ENCODE measurements at places on chromosomes 1 and 21. TPM values are rescaled to one million over a fixed set of nuclear protein-coding genes. Genes with fewer than 3 reads are reported as not detected.

DNA sequence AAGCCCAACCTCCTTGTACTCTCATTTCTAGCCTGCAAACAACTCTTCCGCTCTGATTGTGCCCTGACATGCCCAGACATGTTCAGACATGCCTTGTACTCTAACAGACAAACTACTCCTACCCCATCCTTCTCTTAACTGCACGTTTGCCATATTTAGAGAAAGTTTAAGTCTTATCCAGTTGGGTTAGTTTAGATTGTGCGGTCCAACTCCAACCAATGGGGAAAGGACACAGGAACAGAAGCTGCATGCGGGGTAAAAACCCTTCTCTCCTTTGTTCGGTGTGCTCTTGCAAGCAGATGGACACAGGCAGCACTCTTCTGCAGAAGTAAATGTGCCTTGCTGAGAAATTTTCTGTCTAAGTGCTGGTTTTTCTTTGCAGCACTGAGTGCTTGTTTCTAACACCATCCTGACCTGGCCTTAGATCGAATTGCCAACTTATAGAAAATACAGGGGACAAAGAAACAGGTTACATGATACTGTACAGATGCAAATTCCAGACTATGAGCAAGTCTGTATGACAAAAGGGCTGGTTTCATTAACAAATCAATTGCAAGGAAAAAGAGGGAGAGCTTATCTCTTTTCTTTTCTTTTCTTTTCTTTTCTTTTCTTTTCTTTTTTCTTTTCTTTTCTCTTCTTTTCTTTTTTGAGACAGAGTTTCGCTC is 35.8 kb upstream of the IFNGR2 start:
- DNase-seq: no peak
- no peaks in the 10 kb centered on the region for H3K36me3 ChIP-seq
- H3K27me3 ChIP-seq: no peaks in the 10 kb centered on the region
- no peaks in the 10 kb centered on the region for H3K4me1 ChIP-seq

DNA sequence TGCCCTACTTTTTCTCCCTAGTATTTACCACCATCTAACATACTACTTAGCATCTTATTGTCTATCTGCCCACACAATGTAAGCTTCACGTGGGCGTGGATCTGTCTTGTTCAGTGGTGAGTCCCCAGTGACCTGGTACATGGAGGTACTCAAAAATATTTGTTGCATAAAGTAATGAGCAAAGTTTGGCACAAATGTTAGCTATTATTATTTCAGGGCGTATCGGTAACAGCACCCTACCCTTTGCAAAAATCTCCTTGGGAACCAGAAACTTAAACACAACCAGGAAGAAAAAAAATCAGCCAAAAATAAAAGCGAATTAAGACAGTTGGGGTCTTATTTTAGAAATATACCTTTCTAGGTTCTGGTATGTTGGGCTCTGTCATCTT is 454 bp upstream of the NENF start:
- no peaks in the 10 kb centered on the region for H3K27me3 ChIP-seq
- no peaks in the 10 kb centered on the region for H3K36me3 ChIP-seq
- peak overlapping the region; percentile 69 for H3K4me3 ChIP-seq
- peak; percentile 48 for DNase-seq
- H3K4me1 ChIP-seq: peaks cover 18% of the 10 kb centered on the region

- peaks cover 17% of the 10 kb centered on the region for H3K4me1 ChIP-seq
- no peak overlapping the region for H3K4me3 ChIP-seq
- DNase-seq: peak; percentile 76
- no peak overlapping the region for H3K27ac ChIP-seq
- no peaks in the 10 kb centered on the region for H3K27me3 ChIP-seq
These were observed 5.3 kb downstream of the EDN2 start for GRCh38 chr1:41479000-41479807.

GRCh38 chr21:44822484-44823178 is 4.8 kb upstream of the SUMO3 start:
- peaks cover 7% of the 10 kb centered on the region for H3K4me1 ChIP-seq
- H3K27ac ChIP-seq: no peak overlapping the region
- H3K36me3 ChIP-seq: no peaks in the 10 kb centered on the region
- no peak for DNase-seq
- no peaks in the 10 kb centered on the region for H3K27me3 ChIP-seq

- H3K27me3 ChIP-seq: no peaks in the 10 kb centered on the region
- no peak overlapping the region for H3K4me3 ChIP-seq
- no peaks in the 10 kb centered on the region for H3K4me1 ChIP-seq
- H3K27ac ChIP-seq: no peak overlapping the region
- H3K36me3 ChIP-seq: no peaks in the 10 kb centered on the region
- DNase-seq: no peak
These were observed 512.1 kb downstream of the LMO4 start for GRCh38 chr1:87840767-87841166.

- no peak for DNase-seq
- H3K4me1 ChIP-seq: no peaks in the 10 kb centered on the region
- H3K27me3 ChIP-seq: no peaks in the 10 kb centered on the region
- H3K4me3 ChIP-seq: no peak overlapping the region
- no peak overlapping the region for H3K27ac ChIP-seq
These were observed 243.1 kb downstream of the FOXD2 start for GRCh38 chr1:47680815-47681475.

DNA sequence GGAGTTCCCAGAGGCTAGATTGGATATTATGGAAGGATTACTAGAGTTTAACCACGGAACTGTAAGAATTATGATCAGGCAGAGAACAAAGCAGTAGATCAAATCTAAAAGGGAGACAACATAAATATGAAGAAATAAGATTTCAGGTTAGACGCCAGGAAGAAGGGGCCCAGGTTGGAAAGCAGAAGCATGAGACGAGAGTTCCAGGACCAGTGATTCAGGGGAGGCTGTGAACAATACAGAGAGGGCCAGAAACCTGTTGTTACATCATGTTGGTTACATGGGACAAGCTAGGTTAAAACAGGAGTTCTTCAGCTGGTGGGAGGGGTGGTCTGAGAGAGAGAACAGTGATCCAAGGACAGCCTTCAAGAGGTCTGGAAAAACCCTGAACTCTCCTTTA is 128.4 kb upstream of the MROH9 start:
- H3K4me1 ChIP-seq: peaks cover 28% of the 10 kb centered on the region
- peak overlapping the region; percentile 44 for H3K27ac ChIP-seq
- H3K36me3 ChIP-seq: no peaks in the 10 kb centered on the region
- DNase-seq: no peak

GRCh38 chr1:78440381-78440793 is 50.4 kb upstream of the PTGFR start:
- H3K4me1 ChIP-seq: peaks cover 27% of the 10 kb centered on the region
- H3K27ac ChIP-seq: no peak overlapping the region
- H3K27me3 ChIP-seq: no peaks in the 10 kb centered on the region
- no peak overlapping the region for H3K4me3 ChIP-seq
- no peaks in the 10 kb centered on the region for H3K36me3 ChIP-seq
- peak; percentile 82 for DNase-seq

GRCh38 chr1:34075576-34075975 is 89.5 kb downstream of the CSMD2 start:
- DNase-seq: no peak
- no peak overlapping the region for H3K27ac ChIP-seq
- no peak overlapping the region for H3K4me3 ChIP-seq
- H3K4me1 ChIP-seq: no peaks in the 10 kb centered on the region
- no peaks in the 10 kb centered on the region for H3K36me3 ChIP-seq
- H3K27me3 ChIP-seq: no peaks in the 10 kb centered on the region

GRCh38 chr1:62240651-62241370 is 46.2 kb downstream of the L1TD1 start:
- no peak for DNase-seq
- no peak overlapping the region for H3K4me3 ChIP-seq
- H3K27me3 ChIP-seq: no peaks in the 10 kb centered on the region
- no peak overlapping the region for H3K27ac ChIP-seq
- no peaks in the 10 kb centered on the region for H3K36me3 ChIP-seq

GRCh38 chr1:7636795-7637526 is 134.1 kb upstream of the VAMP3 start:
- no peak for DNase-seq
- H3K36me3 ChIP-seq: no peaks in the 10 kb centered on the region
- no peaks in the 10 kb centered on the region for H3K4me1 ChIP-seq
- no peak overlapping the region for H3K27ac ChIP-seq
- H3K27me3 ChIP-seq: peaks cover 11% of the 10 kb centered on the region
- H3K4me3 ChIP-seq: no peak overlapping the region

DNA sequence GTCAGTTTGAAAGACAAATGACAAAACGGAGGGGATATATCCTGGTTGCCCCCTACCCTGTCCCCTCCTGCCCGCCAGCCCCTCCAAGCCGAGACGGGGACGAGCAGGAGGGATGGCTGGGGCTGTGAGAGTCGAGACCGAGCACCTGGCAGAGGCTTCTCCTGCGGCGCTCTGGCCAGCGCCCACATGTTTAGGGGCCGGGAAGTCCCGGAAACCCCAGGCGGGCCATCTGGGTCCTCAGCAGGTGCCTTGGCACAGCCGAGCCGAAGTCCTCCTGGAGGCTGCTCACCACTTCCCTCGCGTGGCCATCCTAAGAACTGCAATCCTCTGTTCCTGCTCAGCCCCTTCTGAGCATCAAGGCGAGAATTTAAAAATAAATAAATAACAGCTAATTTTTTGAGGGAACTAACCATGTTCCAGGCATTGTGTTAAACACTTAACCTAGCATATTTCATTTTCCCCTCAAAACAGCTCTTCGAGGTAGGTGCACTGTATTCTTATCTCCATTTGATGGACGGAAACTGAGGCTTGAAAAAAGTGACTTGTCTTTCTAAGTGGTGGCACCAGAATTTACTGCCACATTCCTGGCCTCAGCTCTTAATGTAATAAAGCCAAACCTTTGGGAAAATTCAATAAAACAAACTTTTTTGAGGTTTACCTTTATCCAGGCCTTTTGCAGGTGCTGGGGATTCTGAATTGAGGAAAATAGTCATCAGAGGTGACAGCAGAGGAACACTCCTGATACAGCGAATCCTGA is 3.5 kb upstream of the RIMS3 start:
- DNase-seq: peak; percentile 74
- H3K4me1 ChIP-seq: no peaks in the 10 kb centered on the region
- no peaks in the 10 kb centered on the region for H3K36me3 ChIP-seq

GRCh38 chr1:24331961-24332673 is 13.0 kb downstream of the GRHL3 start:
- DNase-seq: no peak
- no peaks in the 10 kb centered on the region for H3K36me3 ChIP-seq
- H3K4me1 ChIP-seq: peaks cover 27% of the 10 kb centered on the region
- no peaks in the 10 kb centered on the region for H3K27me3 ChIP-seq
- no peak overlapping the region for H3K4me3 ChIP-seq
- no peak overlapping the region for H3K27ac ChIP-seq

DNA sequence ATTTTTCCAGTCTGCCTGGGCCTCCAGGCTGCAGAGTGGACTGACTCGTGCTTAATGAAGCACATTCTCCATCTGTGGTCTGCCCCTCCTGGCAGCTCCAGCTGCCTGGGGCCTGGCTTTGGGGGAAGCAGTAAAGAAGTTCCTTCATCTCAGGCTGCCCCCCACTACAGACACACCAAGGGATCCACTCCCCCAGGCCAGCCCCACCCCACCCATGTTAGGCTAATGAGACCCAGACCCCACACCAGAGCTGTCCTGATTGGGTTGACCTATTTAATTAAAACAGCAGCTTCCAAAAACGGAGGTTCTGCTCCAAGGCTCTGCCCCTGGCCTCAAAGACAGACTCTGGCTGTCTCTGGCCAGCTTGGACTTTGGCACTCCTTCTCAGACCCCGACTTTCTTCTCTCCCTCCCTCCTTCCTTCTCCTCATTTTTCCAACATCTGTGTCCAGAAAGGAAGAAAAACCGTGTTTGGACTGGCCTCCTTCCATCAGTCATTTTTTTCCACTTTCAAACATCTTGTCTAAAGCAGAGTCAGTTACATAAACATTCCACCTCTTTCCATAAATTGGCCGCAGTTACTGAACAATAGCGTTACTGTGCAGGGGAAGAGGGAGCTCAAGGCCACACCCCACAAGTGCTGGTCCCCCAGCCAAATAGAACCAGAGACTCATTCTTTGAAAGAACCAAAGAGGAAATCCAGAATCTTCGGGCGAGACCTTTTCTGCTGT is 29.7 kb downstream of the SERTAD4 start:
- H3K27me3 ChIP-seq: no peaks in the 10 kb centered on the region
- no peaks in the 10 kb centered on the region for H3K36me3 ChIP-seq
- H3K4me1 ChIP-seq: peaks cover 58% of the 10 kb centered on the region
- peak; percentile 76 for DNase-seq
- H3K27ac ChIP-seq: peak overlapping the region; percentile 56

- H3K36me3 ChIP-seq: no peaks in the 10 kb centered on the region
- no peaks in the 10 kb centered on the region for H3K27me3 ChIP-seq
- no peak overlapping the region for H3K27ac ChIP-seq
- DNase-seq: no peak
- H3K4me1 ChIP-seq: no peaks in the 10 kb centered on the region
These were observed 41.6 kb upstream of the APP start for GRCh38 chr21:26212220-26212619.

Gene FNBP1L
- total RNA-seq: 22.6 TPM

Gene TEX35
- not detected for total RNA-seq

Gene PGLYRP4
- total RNA-seq: not detected

Gene B3GALT5
- total RNA-seq: not detected

Gene CACNA1S
- not detected for total RNA-seq

Gene ANKRD34A
- 0.25 TPM for total RNA-seq

Gene NEK7
- total RNA-seq: 1,186 TPM

Gene SIPA1L2
- 4.4 TPM for total RNA-seq

Gene TFAP2E
- not detected for total RNA-seq

Gene LMX1A
- not detected for total RNA-seq

Data from GM23248 (cell line).